Fibroblast of upper back skin (primary cell): ENCODE measurements at places on chromosomes 12 and 14.

DNA sequence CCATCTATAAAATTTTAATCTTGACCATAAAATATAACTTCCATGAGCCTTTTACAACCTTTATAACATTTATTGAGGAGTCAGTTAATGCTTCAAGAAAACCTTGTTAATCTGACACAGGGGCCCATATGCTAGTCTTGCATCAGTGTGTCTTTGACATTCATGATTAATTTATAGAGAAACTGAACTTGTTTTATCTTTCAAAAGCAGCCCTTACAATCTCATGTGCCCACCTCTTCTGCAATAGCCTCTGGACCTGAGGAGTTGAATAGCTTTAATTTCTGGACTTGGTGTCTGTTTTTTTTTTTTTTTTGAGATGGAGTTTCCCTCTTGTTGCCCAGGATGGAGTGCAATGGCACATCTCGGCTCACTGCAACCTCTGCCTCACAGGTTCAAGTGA is 8.6 kb upstream of the LPCAT3 start:
- DNase-seq = no peak

DNA sequence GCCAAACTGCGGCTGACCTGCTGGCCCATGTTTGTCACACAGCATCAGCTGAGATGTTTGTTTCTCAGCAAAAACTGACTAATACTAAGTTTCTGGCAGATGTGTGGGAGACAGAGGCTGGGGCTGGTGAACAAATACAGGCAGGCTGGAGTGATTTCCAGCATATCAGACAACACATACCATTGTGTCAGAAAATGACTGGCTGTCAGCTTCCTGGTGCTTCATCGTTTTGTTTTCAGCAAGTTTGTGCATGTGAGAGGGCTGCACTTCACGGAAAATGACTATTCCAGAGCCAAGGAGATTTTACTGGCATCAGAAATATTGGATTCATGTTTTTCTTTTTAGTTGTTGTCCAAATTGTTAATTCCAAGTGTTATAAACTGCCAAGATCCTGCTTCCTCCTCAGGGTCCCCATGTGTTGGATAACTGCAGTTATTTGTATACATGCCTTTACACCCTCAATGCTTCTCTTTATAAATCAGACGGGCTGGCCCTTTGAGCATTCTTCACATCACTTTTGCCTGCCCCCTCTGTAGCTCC is 145.7 kb downstream of the GALC start:
- no peak for DNase-seq

GRCh38 chr14:84041421-84041820 is 1488.5 kb upstream of the FLRT2 start:
- peak; percentile 66 for DNase-seq

DNA sequence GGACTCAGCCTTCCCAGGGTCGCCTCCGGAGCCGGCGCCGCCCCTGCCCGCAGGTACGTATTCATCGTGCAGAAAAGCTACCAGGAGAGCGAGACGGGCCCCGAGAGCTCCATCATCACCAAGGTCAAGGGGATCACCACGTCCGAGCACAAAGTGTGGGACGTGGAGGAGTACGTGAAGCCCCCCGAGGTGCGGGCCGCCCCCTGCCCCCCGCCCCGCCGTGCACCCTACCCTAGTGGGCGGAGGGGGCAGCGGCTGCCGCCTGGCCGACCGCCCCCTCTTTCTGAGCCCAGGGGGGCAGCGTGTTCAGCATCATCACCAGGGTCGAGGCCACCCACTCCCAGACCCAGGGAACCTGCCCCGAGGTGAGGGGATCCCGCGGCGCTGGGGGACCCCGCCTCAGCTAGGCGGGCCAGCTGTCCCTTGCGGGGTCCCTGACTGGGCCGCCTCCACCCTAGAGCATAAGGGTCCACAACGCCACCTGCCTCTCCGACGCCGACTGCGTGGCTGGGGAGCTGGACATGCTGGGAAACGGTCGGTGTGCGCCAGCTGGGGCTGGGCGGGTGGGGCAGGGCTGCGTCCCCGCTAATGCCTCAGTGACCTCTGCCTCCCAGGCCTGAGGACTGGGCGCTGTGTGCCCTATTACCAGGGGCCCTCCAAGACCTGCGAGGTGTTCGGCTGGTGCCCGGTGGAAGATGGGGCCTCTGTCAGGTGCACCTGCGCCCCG is 973 bp downstream of the P2RX2 start:
- DNase-seq = no peak

DNA sequence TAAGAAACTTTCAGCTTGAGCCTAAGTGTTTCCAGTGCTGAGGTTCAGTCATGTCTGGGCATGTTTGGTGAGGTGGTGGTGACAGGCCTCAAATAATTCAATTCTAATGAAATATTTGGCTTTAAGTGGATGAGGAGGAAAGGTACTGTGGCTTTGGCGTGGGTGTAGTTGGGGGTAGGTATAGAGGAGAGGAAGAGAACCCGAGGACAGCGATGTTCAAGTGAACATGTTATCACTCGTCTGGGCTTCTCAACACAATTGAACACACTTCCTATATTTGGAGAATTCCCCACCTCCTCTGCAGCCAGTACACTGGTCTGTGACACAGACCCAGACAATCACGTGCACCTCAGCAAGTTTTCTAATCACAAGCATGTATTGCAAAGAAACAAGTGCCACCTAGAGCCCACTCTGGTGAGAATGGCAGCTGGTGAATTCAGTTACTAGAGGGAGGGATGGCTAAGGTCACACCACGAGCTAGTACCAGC is 53.0 kb downstream of the IFNG-AS1 start:
- DNase-seq = peak; percentile 18

DNA sequence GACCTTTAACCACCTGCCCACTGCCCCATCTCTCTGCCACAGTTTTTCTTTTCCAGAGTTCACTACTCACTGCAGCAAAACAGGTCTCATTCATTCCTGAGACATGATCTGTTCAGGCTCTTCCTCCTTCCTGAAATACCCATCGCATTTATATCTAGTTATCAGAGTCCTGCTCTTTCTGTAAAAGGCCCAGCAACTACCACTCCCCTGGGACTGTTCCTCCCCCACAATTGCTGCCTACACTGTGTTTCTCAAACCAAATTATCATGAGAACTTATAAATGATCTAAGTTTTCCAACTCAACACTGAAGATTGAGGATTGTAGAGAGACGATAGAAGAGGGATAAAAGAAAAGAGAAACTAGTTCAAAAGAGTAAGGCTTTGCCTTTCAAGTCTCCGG is 40.8 kb upstream of the EPS8 start:
- DNase-seq = peak; percentile 74

DNA sequence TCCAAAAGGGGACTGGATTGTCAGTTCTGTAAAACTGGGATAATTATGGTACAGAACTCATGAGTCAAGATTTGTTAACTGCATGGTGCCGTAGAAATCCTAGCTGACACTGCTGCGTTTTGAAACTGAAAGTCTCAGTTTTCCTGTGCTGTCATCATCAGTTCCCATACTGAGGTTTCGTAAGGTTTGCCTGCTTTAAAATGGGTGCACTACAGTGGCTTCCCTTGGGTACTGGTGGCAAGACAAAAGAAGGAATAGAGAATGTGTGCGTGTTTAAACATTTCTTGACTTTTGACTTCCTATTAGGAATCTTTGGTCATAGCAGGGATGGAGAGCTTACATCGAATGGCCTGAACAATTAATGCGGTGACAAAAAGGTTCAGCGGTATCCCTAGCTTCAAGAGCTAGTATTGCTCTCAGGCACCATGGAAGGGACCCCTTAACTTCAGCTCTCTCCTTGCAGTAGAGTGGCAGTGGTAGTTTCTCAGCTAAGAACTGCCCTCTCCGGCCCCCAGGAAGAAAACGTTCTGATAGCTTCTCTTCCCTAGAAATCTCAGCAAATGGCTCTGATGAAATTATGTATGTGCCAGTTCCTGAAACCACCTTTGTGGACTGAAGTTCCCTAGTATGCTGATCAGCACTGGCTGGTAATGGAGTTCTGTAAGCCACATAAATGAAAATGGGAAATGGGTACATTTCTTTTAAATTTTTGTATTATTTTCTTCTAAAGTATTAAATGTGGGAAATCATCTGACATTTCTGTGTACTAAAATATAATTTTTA is 28.9 kb downstream of the ANO6 start:
- peak; percentile 36 for DNase-seq

DNA sequence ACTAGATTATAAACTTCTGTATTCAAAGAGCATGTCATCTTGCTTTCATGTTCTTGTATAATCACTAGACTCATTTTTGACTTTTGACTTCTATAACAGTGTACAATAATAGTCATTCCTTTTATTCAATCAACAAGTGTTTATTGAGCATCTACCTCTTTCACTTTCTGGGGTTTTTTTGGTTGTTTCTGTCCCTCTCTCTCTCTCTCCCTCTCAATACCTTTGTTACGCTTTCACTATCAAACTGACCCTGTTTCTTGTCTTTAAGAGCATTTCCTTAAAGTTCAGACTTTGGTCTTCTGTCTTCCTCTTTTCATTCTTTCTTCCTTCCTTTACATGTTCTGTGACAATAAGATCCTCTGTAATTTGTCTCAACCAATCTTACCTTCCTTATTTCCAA is 49.5 kb downstream of the GPR137C start:
- DNase-seq = no peak

DNA sequence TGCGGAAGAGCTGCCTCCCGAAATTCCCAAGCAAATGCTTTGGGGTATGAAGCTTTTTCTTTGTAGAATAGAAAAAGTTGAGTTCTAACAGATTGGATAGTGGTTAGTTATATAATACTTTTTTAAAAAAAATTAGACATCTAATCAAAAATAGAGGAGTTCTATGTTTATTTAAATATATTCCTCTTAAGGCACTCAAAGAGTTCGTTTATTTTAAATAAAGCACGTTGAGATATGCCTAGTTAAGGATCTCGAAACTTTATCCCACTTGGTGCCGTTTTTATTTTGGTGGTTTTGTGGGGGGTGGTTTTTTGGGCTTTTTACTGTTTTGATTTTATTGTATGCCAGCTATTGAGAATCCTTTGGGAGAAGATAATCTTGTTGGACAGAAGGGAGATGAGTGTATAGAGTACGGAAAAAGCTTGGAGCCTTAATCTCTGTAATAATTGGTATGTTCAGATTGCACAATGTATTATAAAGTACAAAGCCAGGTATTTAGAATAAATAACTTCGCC is 10.7 kb upstream of the SNAPC1 start:
- no peak for DNase-seq

- DNase-seq = peak; percentile 84
Measured at GRCh38 chr14:75803765-75804164, 142.7 kb downstream of the TTLL5 start.

DNA sequence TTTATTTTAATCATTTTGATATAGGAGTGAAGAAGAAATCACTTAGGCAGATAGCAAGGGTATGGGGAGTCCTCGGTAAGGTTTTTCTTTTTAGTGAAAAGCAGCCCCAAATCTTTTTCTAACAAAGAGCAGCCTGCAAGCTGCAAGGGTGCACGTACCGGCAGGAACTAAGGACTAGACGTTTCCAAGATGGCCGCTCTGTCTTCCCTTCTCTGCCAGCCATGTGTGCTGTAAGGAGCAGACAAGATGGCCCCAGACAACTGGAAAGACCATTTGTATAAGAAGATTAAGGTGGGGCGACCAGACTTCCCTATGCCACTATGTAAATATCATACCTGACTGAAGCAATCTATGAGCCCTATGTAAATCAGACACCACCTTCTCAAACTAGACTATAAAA is 79.6 kb downstream of the TXNDC16 start:
- DNase-seq = no peak
